Left renal cortex interstitium (tissue), 4 donors: ENCODE measurements at places on chromosomes 5 and 9.

DNA sequence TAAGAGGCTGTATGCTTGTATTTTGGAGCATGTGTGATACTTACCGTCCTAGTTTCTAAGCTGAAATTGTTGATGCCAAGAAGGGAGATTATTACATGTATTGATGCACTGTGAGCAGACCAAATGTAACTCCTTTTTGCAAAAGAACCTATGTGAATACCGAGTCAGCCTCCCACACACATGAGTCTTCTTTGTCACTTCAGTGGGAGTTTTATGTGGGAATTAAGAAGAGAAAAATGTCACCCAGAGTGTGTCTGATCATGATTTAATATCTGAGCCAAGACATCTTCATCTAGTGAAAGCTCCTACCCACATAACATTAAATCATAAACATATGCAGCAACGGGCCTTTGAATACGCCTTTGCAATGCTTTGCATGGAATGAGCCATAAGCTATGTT lies 380.3 kb upstream of the ACTBL2 start:
- no peak for DNase-seq

GRCh38 chr5:94184870-94185269 lies 433.5 kb downstream of the KIAA0825 start:
- no peak for DNase-seq

- DNase-seq = no peak
Measured at GRCh38 chr9:123453076-123453667, 97.2 kb downstream of the CRB2 start.

- no peak for DNase-seq
Measured at GRCh38 chr5:37511646-37512045, 132.5 kb downstream of the WDR70 start.

- DNase-seq = no peak
Measured at GRCh38 chr5:169646856-169647255, 9.8 kb downstream of the DOCK2 start.

DNA sequence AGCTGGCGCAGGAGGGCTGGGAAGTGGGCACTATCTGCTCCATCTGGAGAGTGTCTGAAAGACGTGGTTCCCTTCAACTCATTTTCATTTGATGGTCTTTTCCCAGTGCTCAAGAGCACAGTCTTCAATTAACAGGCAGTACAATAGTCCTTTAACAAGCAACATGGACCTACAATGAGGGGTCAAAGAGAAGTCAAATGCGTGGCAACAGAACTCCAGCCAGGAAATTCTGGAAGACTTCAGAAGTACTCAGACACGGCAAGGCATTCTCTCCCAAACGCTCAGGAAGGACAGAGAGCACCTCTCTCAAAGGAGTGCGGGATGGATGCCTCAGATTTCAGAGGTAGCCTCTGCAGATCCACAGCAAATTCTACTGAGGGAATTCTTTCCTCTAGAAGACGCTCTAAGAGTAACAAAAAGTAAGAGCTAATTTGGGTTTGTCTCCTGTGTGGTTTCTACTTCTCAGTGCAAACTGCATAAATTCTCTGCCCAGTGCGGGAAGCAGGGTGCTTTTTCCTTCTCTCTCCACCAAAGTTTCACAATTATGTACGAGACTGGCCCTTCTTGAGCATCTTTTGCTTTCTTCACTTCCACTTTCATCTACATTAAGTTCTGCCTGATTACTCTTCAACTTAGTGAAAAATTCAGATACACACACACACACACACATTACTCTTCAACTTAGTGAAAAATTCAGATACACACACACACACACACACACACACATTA lies 56.4 kb downstream of the LHFPL2 start:
- DNase-seq = no peak

- no peak for DNase-seq
Measured at GRCh38 chr5:73155271-73156222, 17.4 kb upstream of the TMEM174 start.

GRCh38 chr5:172920447-172920849 lies 38.8 kb upstream of the RPL26L1 start:
- DNase-seq = no peak

DNA sequence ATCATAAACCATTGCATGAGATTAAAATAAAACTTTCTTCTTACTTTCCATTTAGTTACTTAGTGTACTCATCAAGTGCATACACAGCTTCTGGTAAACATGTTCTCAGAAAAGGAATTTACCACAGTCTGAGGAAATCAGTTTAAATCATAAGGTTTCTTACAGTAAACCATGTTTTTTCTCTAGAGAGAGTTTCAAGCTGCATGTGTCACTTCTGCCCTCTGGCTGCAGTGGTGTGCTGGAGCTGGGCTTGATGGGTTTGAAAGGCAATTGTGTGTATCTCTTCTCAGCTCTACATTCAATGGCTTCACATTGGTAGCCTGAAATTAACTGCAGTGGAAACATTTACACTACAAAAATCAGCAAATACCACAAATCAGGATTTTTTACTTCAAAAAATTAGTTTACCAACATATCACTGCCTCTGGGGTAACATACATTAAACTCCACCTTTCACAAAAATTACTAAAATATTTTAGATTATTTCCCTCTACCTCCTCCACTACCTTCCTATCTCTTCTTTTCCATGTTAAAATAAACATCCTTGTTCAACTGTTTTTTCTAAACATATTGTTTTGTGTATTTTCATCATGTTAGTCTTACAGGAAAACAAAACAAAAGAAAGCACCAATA lies 414.3 kb downstream of the ANXA1 start:
- no peak for DNase-seq

- no peak for DNase-seq
Measured at GRCh38 chr9:130763331-130764171, 70.0 kb downstream of the EXOSC2 start.

DNA sequence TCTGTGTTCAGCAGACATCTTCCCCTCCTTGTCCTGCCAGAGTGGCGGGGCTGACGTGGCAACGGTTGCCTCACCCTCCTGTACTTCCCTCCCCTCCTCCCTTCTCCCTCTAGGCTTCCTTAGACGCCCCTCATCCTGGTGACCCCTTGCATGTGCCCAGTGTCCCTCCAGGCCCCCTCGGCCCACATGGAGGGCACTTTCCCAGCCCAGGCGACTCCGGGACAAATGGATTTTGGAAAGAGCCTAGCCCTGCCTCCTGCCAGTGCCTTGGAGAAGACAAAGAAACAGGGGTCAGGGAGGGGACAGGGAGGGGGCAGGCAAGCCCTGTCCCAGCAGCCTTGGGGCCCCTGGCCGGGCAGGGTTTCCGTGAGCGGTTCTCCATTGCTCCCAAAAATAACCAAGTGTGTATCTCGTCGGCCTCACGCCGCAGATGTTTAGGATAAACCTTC lies 38.3 kb upstream of the NEURL1B start:
- no peak for DNase-seq

- no peak for DNase-seq
Measured at GRCh38 chr9:98172604-98173003, 19.8 kb downstream of the CORO2A start.

GRCh38 chr5:150345716-150346115 lies 11.8 kb upstream of the TCOF1 start:
- no peak for DNase-seq

DNA sequence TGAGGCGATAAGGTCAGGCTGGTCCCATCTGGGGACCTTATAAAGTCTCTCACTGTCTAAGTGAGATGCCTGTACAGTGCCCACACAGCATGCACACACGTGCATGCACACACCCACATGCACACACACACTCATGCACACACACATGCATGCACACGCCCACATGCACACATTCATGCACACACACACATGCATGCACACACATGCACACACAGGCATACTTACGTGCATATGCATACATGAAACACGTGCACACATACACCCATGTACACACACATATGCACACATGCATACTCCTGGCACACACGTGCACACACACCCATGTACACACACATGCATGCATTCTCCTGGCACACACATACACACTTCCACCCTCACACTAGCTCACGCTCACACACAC lies 12.2 kb downstream of the COL23A1 start:
- DNase-seq = no peak

DNA sequence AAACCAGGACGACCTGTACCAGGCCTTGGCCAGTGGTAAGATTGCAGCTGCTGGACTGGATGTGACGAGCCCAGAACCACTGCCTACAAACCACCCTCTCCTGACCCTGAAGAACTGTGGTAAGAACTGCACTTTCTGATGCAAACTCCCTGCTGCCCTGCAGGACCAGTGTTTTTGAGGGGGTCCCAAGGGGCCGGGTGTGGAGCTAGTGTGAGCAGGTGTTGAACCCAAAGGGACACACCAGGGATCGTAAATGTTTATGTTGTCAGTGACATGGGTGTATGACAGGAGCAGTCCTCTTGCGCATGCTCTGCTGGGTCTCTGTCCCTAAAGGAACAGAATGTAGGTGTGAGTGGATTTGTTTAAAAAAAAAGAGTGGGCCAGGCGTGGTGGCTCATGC lies 9.5 kb downstream of the GRHPR start:
- no peak for DNase-seq

DNA sequence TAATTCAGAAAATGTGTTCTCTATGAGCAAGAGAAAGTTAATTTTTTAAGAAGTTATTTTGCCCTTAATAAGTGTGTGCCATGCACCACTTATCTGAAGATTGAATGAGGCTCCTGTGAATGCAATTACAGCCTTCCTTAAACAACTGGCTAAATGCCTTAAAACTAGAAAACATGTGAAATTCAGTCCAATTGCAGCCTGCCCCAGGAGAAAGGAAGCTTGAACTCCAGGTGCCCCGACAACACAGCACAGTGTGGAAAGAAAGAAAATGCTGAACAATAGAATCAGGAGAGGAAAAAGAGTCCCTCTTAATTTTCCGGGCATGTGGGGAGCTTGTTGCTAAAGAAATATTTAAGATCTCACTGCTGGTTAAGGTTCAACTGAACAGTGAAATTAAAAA lies 8.8 kb downstream of the LHFPL2 start:
- DNase-seq = no peak

- DNase-seq = no peak
Measured at GRCh38 chr5:137122558-137122957, 376.6 kb downstream of the SPOCK1 start.

GRCh38 chr5:99973779-99974178 lies 561.4 kb upstream of the FAM174A start:
- DNase-seq = no peak

- no peak for DNase-seq
Measured at GRCh38 chr9:38361473-38361850, 31.0 kb upstream of the ALDH1B1 start.

- no peak for DNase-seq
Measured at GRCh38 chr9:105392531-105392930, 55.3 kb upstream of the FSD1L start.

DNA sequence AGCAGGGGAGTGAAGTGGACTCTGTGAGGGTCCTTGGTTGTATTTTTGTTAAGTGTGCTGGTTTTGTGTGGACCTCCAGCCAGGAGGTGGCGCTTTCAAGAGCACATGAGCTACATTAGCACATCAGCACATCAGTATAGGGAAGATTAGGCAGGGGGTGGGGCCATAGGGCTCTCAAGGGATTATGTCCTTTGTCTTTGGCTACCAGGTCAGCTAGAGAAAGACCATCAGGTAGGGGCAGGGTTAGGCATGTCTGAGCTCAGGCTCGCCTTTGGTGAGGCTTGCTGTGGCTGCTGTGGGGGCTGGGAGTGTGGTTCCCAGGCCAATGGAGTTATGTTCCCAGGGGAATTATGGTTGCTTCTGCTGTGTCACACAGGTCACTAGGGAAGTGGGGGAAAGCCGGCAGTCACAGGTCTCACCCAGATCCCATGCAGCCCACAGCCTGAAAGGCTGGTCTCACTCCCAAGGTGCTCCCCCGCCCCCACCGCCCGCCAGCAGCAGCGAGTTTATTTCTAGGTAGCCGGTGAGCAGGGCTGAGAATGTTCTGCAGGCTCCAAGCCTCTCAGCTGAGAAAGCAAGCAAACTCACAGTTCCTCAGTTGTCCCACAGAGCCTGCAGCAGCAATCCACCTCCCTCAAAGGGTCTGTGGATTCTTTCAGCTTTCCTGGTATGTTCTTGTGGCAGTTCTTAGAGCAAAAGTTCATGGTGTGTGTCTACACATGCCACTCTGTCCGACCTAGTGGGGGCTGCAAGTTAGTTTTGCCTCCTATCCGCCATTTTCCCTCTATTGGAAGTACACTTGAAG lies 13.7 kb downstream of the OR1J1 start:
- no peak for DNase-seq

DNA sequence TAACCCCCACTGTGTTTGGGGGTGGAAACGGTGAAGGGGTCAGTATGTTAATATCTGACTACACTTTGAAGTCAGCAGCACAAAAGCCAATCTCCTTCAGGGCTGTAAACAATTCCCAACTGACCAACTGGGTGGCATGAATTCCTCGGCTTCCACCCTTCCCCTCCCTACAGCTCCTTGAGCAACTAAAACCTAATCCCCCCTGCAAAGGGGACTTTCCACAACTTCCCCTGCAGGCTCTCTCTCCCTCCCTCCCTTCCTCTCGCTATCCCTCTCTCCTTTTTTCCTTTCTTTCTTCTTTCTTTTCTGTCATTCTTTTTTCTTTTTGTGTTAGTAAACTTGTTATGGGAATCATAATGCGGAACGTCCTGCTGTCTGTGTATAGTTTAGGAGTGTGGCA lies 65.1 kb upstream of the PTCH1 start:
- no peak for DNase-seq

GRCh38 chr9:70988551-70988950 lies 132.9 kb downstream of the TRPM3 start:
- DNase-seq = no peak
